ENCODE measurements at places on chromosomes 1 and 21. TPM values are rescaled to one million over a fixed set of nuclear protein-coding genes. Genes with fewer than 3 reads are reported as not detected.

NBPF12 gene
- total RNA-seq: 6.5 TPM

C21orf58 gene
- 0.31 TPM for total RNA-seq

GBP7 gene
- not detected for total RNA-seq

AKNAD1 gene
- not detected for total RNA-seq

OR2T11 gene
- total RNA-seq: not detected

SLC19A2 gene
- 23.5 TPM for total RNA-seq

DNA sequence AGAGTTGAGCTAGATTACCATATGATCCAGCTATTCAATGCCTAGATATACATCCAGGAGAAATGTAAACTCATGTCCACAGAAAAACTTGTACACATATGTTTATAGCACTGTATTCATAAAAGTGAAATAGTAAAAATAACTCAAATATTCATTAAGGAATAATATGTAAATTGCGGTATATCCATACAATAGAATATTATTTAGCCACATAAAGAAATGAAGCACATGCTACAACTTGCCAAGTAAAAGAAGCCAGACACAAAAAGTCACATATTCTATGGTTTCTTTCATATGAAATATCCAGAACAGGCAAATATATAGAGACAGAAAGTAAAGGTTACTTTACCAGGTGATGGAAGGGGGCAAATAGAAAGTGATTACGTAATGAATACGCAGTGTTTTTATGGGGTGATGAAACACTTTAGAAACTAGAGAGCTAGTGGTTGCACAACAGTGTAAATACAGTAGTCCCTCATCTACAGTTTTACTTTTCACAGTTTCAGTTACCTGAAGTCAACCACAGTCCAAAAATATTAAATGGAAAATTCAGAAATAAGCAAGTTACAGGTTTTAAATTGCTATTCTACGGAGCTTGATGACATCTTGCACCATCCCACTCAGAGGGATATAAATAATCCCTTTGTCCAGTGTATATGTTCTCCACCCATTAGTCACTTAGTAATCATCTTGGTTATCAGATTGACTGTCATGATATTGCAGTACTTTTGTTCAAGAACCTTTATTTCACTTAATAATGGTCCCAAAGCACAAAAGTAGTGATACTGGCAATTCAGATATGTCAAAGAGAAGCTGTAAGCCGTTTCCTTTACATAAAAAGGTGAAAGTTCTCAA is 62.3 kb downstream of the ZNF644 start:
- no peak for DNase-seq

DNA sequence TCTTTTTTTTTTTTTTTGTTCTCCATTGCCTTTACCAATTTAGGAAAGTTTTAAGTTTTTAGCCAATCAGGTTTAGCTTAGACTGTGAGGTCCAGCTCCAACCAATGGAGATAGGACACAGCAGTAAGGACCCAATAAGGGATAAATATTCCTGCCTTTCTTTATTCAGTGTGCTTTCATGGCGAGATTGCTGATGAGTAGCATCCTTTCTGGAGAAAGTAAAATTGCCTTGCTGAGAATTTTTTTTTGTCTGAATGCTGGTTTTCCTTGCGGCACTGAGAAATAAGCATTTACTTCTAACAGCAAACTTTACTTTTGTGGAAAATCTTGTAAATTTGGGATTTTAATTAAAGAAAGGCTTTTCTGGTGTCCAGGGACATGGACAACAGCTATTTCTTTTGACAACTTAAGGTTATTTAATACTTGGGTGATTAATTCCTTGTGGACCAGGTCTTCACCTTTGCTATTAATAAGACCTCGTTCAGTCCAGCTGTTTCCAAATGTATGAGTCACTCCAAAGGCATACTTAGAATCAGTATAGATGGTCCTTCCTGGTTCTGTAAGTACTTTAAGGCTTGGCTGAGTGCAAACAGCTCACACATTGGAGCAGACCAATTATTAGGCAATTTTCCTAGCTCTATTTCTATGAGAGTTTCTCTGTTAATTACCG is 54.1 kb downstream of the SERINC2 start:
- DNase-seq: no peak

DNA sequence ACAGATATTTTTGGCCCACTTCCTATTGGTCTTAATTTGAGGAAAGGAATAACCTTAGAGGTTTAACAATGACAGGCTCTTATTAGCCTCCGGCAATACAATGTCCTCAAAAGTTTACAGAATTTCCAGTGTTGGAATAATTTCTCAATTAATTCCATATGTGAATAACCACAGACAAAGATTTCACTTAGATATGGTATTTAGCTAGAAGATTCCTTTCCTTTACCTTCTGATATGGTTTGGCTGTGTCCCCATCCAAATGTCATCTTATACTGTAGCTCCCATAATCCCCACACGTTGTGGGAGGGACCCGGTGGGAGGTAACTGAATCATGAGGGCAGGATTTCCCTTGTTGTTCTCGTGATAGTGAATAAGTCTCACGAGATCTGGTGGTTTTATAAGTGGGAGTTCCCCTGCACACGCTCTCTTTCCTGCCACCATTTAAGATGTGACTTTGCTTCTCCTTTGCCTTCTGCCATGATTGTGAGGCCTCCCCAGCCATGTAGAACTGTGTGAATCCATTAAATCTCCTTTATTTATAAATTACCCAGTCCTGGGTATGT is 54.9 kb upstream of the RGS7 start:
- DNase-seq: no peak

GRCh38 chr21:37865156-37865555 is 51.1 kb downstream of the KCNJ6 start:
- no peak for DNase-seq

DNA sequence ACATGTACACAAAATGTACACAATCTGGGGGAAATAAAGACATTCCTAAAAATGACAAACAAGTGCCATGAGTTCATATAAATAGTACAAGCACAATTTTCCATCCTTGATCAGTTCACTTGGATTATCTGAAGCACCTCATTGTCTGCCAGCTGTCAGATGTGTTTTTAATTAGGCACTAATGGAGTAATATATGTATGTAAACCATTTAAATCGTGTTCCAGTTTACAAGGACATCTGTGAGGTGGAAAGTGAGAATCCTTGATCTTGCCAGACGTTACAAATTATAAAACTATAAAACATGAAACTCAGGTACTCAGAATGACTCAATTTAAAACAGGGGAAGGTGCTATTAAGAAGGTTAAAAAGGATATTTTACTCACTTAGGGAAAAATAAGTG is 1312.2 kb downstream of the PLA2G4A start:
- DNase-seq: no peak

DNA sequence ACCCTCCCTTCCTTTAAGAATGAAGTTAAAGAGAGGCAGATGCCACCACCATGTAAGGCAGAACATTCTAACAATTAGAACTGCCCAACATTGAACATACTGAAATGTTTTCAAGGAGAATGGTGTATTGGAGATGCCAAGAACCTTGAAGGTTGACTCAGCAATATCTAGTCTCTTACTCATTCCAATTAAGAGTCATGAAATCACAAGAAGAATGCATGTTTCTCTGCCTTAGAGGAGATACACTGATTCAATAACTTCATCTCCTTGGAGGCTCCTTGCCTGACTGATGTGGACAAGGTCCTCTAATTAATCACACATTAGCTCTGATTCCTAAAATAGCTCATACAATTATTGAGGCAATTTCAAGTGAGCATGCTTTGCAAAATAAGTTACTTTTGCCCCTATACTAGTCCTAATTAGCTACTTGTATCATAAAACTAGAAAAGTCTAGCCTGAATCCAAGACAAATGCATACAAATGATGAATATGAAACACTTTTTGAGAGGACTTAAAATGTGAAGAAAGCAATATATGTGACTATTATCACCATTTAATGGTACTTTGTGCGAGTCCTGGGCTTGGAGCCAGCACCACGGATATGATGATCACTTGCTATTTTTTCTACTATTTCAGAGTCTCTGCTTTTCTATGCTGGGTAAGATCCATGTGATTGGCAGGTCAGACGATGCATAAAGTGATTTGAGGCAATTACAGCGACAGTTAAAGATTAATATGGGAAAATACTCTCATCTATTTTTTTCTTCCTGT is 114.5 kb downstream of the DSCAM start:
- DNase-seq: no peak

GRCh38 chr1:7538849-7539768 is 232.0 kb upstream of the VAMP3 start:
- DNase-seq: no peak

DNA sequence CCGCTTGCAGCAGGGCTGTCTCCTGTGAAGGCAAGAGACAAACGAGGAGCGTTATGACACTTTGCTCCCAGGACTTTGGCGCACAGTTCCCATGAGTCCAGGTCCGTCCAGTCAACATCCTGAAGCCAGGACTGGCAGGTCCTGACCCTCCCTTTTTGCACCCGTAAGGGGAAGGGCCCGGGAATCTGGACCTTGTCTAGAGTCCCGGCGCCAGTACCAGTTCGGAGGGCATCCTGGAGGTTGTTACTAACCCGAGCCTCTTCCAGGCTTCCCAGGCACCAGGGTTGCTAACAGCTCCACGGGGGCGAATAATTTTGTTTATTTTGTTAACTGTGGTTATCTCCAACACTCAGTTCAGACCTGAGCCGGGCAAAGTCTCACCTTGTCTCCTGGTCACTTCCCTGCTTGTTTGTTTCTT is 682 bp upstream of the RWDD3 start:
- DNase-seq: peak; percentile 67

DNA sequence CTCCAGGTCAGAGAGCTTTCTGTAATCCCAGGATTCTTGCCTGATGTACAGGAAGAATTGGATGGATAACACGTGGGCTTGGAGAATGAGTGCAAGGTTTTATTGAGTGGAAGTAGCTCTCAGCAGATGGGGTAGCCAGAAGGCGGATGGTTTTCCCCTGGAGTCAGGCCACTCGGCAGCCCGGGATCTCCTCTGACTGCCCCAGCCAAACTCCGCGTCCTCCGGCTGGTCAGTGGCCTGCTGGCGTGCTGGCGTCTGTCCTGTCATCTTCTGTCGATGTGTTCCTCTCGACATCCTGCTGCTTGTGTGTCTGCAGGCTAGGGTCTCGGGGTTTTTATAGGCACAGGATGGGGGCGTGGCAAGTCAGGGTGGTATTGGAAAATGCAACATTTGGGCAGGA is 27.4 kb upstream of the GJA9 start:
- no peak for DNase-seq

DNA sequence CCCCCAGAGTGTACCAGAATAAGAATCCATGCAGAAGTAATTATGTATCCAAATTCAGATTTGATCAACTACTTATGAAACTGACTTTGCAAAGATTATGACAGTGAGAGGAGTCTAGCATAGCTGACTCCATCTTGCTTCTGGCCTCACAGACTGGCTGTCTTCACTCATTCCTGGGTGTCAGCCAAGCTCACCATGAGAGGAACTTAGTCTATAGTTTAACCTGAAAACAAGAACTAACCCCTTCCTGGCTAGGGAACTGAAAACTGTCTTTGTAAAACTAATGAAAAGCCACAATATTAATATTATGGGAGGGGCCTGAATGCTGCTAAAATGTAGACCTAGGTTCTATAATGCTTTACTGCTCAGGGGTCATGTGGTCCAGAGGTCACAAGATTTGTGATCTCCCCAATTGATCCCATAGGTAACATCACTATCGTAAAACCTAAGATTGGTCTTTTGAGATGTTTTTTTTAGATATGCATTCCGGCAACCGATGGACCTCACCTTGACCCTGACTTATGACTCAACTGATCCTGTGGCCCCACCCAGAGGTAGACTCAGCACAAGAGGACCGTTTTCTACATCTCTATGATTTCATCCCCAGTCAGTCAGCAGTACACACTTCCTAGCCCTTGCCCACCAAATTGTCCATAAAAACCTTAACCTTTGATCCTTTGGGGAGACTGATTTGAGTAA is 55.2 kb downstream of the ATP1B1 start:
- DNase-seq: no peak

Measured in right atrium auricular region (tissue), 2 donors.